Fibroblast of mammary gland (primary cell): ENCODE measurements at places on chromosomes 3 and 15.

DNA sequence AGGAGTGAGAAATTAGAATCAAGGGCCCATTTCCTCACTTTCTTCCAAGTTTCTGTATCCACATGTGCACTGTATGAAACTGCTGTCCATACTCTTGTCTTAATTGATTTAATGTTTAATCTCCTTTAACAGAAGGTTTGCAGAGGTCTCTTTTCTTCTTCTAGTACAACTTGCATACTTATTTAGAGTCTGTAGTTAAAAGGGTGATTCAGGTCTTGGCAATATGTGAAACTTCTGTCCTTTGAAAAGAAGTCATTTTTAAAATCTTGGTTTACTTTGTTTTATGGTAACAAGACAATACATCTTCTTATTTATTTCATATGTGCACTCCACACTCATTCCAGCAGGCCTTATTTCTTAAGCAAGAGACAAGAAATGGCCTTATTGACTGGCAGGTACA lies 25.8 kb downstream of the TMEM45A start:
- no peak for DNase-seq

- peak; percentile 42 for DNase-seq
These were observed 69.6 kb upstream of the ATP13A3 start for GRCh38 chr3:194556086-194557056.

DNA sequence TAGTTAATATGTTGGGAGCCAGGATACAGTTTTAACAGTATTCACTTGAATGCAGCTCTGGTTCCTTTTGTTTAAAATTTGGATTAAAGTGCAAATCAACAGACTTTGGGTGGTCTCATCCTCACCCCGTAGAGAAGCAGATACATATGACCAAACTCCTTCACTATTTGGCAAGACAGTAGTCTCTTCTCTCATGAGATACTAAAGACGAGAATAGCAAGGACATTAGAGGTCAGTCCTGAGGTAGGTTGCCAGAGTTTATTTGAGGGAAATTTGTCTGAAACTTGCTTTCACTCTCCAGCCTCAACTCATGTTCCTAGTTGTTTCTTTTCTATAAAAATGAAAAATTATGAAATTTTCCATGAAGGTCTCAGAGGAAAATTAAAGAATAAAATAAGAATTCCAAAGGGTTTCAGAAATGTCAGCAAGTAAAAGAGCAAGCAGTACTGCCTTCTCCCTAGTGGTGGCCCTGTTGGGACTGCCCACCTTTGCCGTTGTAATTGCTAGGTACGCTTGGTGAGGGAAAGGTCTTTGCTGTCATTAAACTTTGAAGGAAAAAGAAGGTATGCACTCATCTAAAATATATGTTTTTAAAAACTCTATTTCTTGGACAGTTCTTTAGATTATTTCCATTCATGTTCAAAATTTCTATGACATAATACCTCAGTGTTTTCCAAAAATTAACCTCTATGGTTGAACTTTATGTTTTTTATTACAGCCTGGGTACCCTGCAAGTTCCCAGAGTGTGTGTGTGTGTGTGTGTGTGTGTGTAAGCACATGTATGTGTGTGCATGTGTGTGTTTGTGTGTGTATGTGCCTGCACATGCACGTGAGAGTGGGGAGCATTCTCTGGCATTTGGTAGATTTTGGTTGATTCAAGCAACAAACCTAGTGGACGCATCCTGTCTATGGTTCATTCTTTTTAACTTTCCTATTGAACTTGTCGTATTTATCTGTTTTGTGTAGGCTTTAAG lies 111.4 kb downstream of the CMSS1 start:
- DNase-seq: no peak

DNA sequence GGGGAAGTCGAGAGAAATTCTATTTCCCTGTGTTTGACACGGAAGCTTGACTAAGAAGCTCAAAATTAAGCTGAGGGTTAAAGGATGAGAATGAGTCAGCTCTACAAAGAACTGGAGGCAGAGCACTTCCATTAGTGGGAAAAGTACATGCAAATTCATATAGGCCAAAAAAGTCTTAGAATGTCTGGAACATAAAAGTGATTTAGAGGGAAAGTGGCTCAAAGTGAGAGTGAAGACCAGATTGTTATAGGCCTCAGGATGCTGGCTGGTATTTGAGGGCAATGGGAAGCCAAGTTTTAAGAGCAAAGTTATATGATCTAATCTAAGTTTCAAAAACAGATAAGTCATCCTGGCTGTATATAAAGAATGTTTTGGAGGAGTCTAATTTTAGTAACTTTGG lies 857.3 kb downstream of the NAALADL2 start:
- DNase-seq: no peak

GRCh38 chr3:11356269-11356668 lies 84.1 kb downstream of the ATG7 start:
- no peak for DNase-seq

- peak; percentile 57 for DNase-seq
These were observed 72.1 kb downstream of the OTOL1 start for GRCh38 chr3:161568671-161569070.

DNA sequence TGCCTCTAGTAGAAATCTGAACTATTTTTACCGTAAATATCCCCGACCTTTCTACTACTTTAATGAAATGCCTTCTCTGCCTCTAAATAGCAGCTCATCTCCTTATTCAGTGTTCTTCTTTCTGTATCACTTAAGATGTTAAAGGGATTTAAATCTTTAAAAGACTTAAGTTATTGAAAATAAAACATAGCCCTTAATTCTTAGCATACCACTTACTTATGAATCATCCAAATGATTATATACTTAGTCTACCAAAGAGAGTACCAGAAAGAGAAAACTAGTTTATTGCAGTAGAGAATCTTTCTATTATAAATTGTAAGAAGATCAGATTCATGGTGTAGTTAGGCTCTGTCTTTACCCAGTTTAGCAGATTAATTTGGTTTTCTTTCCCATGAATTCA lies 802.0 kb downstream of the TBL1XR1 start:
- DNase-seq: no peak

GRCh38 chr3:134487406-134487805 lies 1.5 kb downstream of the CEP63 start:
- no peak for DNase-seq

- DNase-seq: peak; percentile 97
These were observed 8.1 kb upstream of the MAPK6 start for GRCh38 chr15:52010633-52011595.

DNA sequence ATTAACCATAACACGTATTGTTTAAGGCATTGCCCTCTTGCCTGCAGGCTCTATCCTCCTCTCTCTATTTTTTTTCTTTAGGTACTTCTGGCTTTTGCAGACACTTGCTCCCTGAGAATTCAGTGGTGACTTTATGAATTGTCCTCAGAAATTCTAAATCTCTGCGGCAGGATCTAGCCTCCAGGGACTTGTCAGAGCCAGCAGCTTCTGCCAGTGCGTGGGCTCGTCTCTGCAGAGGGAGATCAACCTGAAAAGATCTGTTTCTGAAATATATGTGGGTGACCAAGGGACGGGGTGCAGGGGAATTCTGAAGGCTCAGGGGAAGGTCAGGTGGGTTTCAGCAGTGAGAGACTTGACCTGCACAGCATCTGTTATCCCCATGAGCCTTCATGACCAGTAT lies 326.1 kb upstream of the LRRFIP2 start:
- DNase-seq: no peak

DNA sequence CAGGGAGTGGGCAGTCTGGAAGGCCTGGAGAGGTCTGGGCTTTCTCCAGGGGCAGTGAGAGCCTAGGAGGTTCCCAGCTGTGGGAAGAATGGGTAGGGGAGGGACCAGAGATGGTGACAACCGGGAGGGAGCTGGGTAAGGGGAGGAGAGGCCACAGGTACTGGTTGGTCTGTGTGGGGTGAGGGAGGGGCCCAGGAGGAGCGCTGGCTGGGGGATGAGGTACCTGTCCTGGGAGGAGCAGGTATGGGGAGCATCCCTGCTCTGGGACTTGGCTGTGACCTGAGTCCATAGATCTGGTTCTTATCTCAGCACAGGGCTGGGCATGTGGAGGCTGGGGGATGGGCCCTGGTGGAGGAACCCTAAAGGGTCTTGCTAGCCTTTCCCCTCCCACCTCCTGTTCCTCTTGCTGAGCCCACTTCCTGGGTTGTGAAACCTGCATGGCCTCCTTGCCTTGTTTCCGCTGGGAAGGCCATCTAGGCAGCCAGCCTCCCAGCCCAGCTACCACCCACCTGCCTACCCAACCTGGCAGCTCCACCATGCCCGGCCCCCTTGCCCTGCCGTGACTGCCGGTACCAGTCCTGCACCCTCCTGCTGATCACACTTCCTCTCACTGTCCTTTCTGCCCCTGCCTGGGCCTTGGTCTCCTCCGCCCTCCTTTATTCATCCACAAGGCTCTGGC lies 11.0 kb downstream of the PRKCD start:
- DNase-seq: no peak

DNA sequence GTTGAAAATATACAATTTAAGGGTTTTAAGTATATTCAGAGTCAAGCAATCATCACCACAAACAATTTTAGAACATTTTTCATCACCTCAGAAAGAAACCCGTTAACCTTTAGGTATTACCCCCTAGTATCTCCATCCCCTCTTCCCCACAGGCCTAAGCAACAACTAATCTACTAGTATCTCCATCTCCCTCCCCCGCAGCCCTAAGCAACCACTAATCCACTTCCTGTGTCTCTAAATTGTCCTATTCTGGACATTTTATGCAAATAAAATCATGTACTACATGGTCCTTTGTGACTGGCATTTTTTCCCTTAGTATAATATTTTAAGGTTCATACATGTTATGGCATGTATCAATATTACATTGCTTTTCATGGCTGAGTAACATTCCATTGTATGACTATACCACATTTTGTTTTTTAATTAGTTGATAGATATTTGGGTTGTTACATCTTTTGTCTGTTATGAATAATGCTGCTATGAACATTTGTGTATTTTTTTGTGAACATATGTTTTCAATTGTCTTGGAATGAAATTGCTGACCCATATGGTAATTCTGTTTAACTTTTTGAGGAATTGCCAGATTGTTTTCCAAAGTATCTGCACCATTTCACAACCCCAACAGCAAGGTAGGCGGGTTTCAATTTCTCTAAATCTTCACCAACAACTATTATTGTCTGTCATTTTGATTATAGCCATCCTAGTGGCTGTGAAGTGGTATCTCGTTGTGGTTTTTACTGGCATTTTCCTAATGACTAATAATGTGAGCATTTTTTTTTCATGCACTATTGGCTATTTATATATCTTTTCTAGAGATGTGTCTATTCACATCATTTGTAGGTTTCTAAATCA lies 215.6 kb upstream of the CD96 start:
- peak; percentile 91 for DNase-seq

DNA sequence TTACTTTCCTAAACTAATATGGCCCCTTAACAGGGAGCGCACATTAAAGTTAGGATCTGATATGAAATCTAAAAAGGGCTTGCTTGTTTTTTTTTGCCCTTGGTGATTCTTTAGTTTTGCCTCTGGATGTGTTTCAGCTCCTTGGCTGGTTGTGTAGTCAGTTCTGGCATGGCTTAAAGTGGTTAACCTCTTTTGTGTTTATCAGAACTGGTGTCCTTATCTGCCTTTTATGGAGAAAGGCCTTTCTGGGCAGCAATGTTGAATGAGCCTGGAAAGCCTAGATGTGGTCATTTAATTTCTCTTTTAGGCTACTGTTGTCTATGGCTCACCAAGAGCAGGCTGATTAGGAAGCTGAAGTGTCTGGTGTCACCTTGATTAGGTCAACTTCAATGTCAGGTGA lies 254.5 kb upstream of the ROPN1 start:
- no peak for DNase-seq

DNA sequence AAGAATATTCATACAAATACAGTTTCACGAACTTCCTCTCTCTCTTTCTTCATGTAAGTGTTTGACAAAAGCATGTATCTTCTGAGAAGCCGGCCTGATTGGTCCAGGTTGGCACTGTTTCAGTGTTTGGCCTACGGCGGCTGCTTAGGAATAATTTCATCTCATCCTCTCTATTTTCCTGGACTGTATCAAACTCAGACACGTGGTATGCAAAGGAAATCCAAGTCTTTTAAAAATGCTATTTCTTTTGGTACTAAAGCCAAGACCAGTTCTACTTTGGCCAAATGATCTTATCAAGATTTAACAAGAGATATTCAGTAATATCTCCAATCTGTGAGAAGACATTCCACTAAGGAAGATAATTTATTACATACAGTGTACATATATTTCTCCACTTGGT lies 152.8 kb downstream of the TIGIT start:
- peak; percentile 29 for DNase-seq

GRCh38 chr15:75347222-75348033 lies 589 bp downstream of the NEIL1 start:
- DNase-seq: no peak

- peak; percentile 49 for DNase-seq
These were observed 20.7 kb downstream of the POPDC2 start for GRCh38 chr3:119639494-119640350.

GRCh38 chr3:113140876-113141275 lies 70.5 kb upstream of the BOC start:
- DNase-seq: peak; percentile 40

GRCh38 chr3:53402326-53402725 lies 55.0 kb upstream of the DCP1A start:
- DNase-seq: no peak

DNA sequence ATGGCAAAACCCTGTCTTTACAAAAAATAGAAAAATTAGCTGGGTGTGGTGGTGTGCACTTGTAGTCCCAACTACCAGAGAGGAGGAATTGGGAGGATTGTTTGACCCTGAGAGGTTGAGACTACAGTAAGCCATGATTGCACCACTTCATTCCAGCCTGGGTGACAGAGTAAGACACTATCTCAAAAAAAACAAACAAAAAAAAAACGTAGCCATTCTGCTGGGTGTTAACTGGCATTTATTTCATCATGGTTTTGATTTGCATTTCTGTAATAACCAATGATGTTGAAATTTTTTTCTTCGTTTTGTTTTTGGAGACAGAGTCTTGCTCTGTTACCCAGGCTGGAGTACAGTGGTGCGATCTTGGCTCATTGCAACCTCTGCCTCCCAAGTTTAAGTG lies 63.3 kb downstream of the RPLP1 start:
- no peak for DNase-seq

DNA sequence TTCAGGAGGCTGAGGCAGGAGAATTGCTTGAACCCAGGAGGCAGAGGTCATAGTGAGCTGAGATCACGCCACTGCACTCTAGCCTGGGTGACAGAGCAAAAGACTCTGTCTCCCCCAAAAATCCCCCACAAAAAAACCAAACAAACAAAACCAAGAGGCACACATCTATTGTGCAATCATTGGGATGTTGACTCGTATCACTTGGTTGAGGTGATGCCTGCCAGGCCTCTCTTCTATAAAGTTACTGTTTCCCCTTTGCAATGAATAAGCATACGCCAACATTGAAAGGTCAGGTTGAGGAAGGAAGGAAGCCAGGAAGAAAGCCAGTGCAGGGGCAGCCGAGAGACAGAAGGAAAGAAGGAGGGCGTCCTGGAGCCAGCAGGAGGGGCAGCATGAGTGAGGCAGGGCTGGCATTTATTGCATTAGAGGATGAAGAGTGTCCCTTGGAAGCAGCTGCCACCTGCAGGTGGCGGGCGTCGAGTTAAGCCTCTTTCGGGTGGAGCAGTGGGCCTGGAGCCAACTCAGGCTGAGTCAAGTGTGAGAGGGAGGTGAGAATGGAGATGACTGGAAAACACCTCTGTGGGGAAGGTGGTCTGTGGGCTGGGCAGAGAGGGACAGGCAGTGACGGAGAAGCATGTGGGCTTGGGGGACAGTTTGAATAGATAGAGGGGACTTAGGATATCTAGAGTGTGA lies 8.3 kb upstream of the CSPG4 start:
- DNase-seq: peak; percentile 24

GRCh38 chr3:28328188-28329151 lies 20.1 kb upstream of the ZCWPW2 start:
- peak; percentile 41 for DNase-seq

- DNase-seq: no peak
These were observed 34.7 kb downstream of the TM2D3 start for GRCh38 chr15:101617390-101617965.
